Stimulated activated CD4-positive, alpha-beta T cell treated with anti-CD3 and anti-CD28 coated beads, Interleukin-15, amount 100 ng/mL, for 1 hour (primary cell): ENCODE measurements at places on chromosomes 2 and 18.

DNA sequence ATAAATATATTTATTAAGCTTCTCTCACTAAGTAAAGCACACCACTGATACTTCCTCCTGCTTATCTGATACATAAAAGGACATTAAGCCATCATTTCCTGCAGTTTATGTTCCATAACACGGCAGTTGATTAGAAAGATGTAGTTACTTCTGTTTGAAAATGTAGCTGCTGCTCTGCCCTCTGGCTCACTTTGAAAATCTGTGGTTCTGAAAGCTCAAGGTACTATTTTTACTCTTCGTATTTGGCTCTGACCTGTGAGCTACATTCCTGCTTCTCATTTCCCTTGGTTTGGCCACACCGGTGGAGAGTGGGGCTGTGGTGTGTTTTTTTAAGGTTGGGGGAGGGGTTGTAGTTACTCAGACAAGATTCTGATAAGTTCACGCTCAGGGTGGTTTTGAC, 12.8 kb upstream of the TTN start:
- DNase-seq, result no peak

GRCh38 chr2:26530696-26531095, 52.8 kb upstream of the OTOF start:
- DNase-seq, result no peak

DNA sequence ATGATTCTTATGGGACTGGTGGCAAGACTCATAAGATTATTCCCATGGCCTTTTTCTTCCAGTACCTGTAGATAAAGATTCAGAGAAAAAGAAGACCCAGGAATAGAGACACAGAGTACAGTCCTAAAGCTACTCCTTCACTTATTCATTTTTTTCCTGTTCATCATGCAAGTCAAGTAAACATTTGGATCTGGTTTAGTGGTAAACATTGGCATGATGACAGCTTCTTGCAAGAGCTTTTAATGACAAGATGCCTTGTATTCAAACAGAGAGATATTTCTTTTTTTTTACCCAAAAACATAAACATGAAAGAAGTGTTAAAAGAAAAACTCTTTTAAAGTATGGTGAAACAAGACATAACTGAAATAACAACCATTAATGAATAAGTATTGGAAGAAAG, 20.2 kb downstream of the CXCR2 start:
- DNase-seq, result no peak

- no peak for DNase-seq
Measured at GRCh38 chr2:64323197-64323596, 130.8 kb upstream of the LGALSL start.

GRCh38 chr2:111122631-111123421, 2.1 kb downstream of the BCL2L11 start:
- peak; percentile 10 for DNase-seq

DNA sequence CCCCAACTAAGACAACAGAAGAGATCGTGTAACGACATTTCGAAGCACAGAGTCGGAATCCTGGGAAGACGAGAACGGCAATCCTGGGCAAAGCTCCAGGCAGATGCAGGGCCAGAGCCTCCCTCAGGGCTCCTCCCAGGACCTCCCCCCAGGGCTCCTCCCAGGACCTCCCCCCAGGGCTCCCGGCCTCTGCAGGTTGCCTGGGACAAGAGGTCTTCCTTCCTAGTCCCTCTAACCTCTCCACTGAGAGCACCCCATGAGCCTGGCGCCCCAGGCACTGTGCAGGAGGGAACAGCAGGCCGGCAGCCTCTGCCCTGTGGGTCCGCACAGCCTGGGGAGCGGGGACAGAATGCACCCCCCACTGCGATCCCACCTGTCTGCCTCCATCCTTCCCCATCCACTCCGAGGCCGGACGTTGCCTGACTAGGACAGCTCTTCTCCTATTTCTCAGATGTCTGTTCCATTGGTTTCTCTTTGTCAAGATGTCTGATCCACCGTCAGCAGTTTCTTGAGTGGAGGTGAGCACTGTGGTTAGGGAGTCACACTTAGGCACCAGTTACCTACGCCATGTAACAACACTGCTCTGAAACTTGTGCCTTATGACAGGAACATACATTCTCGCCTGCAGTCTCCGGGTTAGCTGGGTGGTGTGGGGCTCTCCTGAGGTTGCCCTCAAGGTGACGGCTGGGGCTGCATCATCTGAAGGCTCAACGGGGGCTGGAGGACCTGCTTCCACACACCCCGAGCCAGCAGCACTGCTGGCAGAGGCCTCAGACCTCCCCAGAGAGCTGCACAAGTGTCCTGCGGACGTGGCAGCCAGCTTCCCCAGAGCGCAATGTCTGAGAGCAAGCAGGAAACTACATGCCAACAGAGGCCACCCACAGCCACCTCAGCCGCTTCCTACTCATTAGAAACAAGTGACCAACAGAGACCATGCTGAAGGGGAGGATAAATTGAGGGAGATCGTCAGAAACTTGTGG, 28.9 kb downstream of the ADI1 start:
- DNase-seq, result no peak
